Stomach (tissue), 19 donors: ENCODE measurements at places on chromosomes 2 and 18. TPM values are rescaled to one million over a fixed set of nuclear protein-coding genes. Genes with fewer than 3 reads are reported as not detected.

The FOXD4L1 gene
- 0.58 TPM for total RNA-seq

The GPR155 gene
- total RNA-seq = 0.87 TPM

DNA sequence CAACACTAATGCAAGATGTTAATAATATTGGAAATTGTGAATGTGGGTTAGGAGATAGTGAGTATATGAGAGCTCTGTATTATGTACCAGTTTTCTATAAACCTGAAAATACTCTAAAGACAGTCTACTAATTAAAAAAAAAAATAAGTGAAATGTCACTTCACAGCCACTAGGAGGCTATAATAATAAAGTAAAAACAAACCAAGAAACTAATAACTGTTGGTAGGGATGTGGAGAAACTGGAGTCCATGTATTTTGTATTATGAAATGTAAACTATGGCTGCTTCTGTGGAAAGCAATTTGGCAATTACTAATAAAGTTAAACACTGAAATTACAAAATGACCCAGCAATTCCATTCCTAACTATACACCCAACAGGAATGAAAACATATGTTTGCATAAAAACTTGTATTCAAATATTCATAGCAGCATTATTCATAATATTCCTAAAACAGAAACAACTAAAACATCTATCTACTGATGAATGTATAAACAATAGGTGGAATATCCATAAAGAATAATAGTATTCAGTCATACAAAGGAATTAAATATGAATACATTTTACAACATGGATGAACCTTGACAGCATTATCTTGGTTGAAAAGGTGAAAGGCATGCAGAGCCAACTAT lies 36.2 kb downstream of the CCDC178 start:
- no peaks in the 10 kb centered on the region for H3K4me1 ChIP-seq
- no peak overlapping the region for H3K4me3 ChIP-seq
- DNase-seq = no peak
- H3K36me3 ChIP-seq = no peaks in the 10 kb centered on the region

- no peak for DNase-seq
- H3K27me3 ChIP-seq = no peaks in the 10 kb centered on the region
- no peaks in the 10 kb centered on the region for H3K36me3 ChIP-seq
- no peak overlapping the region for H3K4me3 ChIP-seq
Observed at GRCh38 chr2:224009605-224010315, 29.3 kb downstream of the SERPINE2 start.

GRCh38 chr2:190272457-190272842 lies 47.2 kb downstream of the HIBCH start:
- no peak overlapping the region for H3K27ac ChIP-seq
- H3K36me3 ChIP-seq = no peaks in the 10 kb centered on the region
- H3K27me3 ChIP-seq = no peaks in the 10 kb centered on the region
- DNase-seq = no peak

DNA sequence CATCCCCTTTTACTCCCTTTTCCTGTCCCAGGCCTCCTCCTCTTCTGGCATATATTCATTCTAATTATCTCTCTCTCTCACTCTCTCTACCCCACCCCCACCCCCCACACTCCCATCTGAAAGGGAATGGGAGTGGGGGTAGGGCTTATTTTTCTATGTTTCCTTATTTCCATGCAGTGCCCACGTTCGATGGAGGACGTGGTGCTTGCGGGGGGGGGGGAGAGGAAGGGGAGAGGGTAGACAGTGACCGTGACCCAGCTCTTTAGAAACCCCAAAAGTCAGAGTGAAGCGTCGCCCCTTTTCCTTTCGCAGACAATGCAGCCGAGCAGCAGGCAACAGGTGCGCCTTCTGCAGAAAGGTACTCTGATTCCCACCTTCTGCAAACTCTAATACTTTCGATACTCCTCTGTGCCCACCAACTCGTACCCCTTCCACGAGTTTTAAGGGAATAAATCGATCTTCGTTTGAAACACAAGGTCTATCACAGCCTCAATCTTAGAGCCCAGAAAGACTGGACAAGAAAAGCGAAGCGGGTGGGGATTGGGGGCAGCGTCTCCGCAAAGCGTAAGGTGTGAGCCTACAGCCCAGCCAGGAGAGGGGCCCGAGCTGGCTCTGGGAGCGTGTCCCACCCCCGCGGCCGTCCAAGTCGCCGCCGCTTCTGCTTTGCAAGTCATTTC lies 891 bp upstream of the NR4A2 start:
- H3K27ac ChIP-seq = peak overlapping the region; percentile 99
- H3K36me3 ChIP-seq = peaks cover 14% of the 10 kb centered on the region
- H3K27me3 ChIP-seq = no peaks in the 10 kb centered on the region
- peaks cover 4% of the 10 kb centered on the region for H3K4me1 ChIP-seq
- no peak for DNase-seq

- H3K27ac ChIP-seq = no peak overlapping the region
- H3K27me3 ChIP-seq = no peaks in the 10 kb centered on the region
- no peaks in the 10 kb centered on the region for H3K4me1 ChIP-seq
Observed at GRCh38 chr2:62315476-62315875, 119.6 kb downstream of the B3GNT2 start.

The RAB17 gene
- total RNA-seq = 102 TPM

The GCG gene
- total RNA-seq = 59.5 TPM

The HOXD4 gene
- total RNA-seq = not detected
